ENCODE measurements at places on chromosomes 5 and 9.

DNA sequence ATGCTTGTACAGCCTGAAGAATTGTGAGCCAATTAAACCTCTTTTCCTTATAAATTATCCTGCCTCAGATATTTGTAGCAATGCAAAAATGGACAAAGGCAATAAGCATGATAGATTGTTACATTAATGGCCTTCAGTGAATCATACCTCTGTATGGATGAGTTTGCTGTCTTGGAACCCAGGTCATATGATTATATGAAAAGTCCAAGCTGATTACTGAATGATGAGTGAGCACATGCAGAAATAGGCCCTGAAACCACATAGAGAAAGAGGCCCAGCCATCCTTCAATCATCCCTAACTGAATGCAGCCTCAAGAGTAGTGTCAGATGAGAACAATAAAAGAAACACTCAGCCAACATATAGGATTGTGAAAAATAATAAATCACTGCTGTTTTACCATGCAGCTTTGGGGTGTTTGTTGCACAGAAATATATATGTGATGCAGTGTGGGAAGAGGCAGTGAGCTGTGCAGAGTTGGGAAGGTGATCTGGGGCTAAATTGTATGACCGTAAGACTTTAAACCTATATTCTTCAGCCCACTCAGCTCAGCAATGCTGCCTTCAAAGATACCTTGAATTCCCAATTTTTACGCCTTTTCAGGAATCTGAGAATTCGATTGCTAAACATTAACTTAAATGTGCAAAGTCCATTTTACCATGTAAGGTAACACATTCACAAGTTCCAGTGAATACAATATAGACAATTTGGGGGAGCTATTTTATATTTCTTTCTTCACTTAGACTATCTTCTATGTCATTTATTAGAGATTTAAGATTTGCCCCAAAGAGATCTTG lies 36.3 kb upstream of the SHISAL2B start:
- no peak for DNase-seq

DNA sequence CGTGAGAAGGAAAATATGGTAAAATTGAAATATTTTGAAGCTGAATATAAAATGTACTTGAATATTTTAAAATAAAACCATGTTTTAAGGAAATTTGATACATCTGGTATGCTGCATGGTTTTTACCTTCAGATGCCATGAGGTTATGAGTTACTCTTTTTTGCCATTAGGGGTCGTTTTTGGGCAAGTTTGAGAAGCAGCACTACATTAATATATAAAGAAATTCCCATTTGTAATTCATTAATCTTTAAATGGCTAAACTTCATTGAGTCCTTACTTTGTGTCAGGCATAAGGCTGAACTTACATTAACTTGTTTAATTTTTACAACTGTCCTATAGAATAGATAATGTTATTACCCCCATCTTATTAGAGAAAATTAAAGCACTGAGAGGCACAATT lies 152.3 kb downstream of the KDM4C start:
- DNase-seq: no peak

DNA sequence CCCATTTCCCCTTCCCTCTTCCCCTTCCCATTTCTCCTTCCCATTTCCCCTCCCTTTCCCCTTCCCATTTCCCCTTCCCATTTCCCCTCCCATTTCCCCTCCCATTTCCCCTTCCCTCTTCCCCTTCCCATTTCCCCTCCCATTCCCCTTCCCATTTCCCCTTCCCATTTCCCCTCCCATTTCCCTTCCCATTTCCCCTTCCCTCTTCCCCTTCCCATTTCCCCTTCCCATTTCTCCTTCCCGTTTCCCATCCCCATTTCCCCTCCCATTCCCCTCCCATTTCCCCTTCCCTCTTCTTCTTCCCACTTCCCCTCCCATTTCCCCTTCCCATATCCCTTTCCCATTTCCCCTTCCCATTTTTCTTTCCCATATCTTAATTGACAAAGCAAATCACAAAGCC lies 109.0 kb downstream of the OLFM1 start:
- no peak for DNase-seq

- DNase-seq: no peak
Measured at GRCh38 chr5:87400305-87400899, 12.3 kb downstream of the CCNH start.

DNA sequence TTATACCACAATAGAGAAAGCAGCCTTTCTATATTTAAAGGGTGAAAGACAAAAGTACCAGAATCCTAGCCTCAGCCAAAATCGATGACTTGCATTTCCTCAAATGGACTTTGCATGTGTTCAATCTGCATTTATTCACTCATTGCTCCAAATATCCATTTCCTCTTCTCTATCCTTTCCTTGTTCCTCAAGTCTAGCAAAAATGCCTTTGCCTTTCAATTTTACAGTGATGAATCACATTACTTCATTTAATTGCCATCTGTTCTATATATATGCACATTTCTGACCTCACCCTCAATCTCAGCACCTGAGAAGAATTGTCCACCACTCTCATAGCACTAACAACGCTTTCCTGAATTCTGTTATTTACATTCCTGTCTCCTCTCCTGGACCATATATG lies 329.5 kb downstream of the CTNND2 start:
- no peak for DNase-seq

DNA sequence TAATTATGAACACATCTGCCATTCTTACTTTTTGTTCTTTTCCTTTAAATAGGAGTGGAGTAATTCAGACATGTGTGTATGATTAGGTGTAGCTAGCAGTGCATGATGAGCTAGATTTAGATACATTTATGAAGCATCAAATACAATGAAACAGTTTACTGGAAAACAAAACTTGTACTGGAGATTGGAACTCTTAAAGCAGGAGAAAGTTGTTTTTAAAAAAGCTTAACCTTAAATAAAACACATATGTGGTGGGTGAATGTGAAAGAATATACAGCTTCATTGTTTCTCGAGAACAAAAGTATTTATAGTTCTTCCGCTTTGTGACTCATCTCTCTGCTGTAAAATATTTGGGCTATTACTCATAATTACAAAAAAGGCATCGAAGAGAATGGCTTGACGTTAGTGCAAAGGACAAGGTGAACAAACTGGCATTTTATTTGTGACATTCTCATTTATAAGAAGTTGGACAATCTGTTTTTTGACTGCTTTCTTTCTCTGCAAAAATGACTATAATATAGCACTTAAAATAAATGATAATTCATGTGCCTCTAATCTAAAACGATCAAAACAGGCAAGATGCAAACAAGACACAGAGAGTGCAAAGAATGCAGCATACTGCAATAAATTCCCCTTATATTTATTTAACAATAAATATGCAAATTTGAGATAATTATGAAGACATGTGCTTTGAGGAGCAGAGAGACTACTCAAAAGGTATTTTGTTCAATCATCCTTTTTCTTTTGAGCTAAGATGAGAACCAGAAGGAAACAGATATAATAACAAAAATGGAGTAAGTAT lies 478.8 kb downstream of the CETN3 start:
- DNase-seq: no peak

DNA sequence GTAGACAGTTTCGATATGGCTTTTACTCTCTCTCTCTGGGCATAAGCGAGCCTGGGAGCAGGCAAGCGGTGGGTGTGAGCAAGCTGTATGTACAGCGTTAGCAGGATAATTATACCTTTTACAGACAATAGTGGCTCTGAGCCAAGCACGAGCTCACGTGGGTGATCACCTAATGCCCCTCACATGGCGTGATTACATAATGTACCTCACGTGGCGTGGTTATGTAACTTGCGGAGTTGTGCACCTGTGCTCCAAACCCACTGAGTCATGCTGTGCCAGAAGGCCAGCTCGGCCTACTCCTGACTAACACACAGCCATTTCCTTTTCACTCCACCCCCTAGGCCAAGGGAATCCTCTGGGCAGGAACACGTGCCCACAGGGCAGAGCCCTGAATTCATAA lies 797.2 kb downstream of the EFNA5 start:
- DNase-seq: no peak

- DNase-seq: no peak
Measured at GRCh38 chr5:136007271-136007670, 21.5 kb upstream of the TGFBI start.

GRCh38 chr5:55681301-55681700 lies 30.8 kb downstream of the SLC38A9 start:
- DNase-seq: no peak

DNA sequence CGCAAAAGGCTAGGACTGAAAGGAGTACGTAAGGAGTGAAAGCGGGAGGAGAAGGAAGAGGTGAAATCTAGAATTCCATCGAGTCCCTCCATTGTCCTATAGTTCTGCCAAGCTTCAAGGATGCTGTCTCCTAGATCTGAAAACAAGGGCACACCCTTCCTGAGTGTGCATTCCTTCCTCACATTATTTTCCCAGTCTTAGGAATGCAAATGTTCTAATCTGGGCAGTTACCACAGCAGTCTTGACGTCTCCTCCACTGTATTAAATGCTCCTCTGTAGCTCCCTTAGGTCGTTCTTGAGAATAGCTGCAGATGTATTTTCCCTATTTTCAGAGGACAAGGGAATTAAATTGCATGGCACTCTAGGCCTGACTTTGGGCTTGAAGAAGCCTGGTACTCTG lies 127.6 kb downstream of the SLIT3 start:
- DNase-seq: no peak

- DNase-seq: no peak
Measured at GRCh38 chr5:155087036-155087435, 73.5 kb downstream of the KIF4B start.

DNA sequence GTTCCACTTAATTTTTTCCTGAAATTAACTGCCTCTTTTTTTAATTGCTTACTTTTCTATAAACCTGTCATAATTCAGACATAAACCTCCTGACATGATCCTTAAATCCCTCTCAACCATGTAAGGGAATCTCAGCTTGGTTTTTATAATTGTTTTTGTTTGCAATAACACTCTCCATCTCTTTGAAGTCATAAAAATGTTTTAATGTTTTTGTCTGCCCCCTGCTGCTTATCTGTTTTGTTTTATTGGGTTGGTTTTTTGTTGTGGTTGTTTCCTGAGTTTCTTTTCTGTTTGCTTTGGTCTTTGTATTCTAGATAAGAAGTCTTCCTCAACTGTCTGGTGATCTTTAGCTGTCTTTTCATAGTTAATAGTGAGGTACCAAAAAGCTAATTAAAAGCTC lies 142.0 kb downstream of the CDH6 start:
- DNase-seq: no peak

GRCh38 chr5:127517110-127517479 lies 345 bp upstream of the PRRC1 start:
- no peak for DNase-seq

- DNase-seq: no peak
Measured at GRCh38 chr5:100787648-100788047, 115.4 kb downstream of the ST8SIA4 start.

GRCh38 chr5:148378670-148379069 lies 5.1 kb upstream of the FBXO38 start:
- no peak for DNase-seq

DNA sequence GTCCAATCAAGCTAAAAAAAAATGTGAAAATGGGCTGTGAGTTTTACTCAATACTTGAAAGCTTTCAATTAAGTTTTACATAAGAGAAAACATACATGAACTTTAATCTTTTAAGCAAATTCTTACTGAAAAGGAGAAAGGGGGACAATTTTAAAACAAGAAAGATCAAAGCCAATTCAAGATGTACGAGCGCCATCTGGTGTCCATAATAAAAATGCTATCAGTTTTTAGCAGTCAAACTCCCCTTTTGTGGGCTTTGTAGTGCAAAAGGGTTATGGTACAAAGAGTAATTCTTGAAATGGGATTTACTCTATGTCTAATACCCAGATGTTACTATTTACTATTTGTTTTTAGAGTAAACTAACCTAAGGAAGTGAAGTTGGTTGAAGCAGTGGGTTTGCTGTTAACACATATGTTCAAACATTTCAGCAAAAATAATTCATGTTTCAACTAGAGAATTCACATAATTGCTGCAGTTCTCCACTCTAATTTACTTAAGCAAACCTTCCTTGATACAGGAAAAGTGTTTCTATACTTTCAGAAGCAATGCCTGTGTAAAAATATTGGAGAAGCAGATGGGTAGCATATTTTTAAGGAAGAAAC lies 228.2 kb upstream of the TYRP1 start:
- DNase-seq: no peak

GRCh38 chr9:95316794-95317118 lies 753 bp downstream of the FANCC start:
- no peak for DNase-seq

- no peak for DNase-seq
Measured at GRCh38 chr5:148697180-148697808, 43.0 kb upstream of the HTR4 start.

DNA sequence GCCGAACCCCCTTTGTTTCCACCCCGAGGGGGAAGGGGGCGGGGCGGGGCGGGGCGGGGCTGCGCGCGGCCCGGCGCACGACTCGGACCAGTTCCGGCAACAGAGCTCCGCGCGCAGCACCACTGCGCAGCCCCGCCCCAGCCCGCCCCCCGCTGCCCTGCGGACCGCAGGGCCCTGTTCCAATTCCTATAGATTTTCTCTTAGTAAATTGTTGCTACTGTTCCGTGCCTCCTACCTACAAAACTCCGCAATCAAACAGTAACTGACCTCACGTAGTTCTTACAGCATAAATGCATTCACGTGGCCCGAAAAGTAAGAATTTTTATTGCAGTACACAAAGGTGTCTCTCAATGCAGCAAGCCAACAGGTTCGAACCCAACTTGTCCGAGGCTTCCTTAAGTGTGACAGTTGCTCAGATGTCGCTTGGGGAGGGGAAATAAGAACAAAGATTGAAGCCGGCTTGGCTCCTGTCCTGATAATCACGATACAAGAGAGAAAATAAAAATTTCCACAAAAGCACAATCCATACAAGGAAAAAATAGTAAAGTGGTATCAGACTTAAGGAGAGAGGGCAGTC lies 1.2 kb upstream of the RNF38 start:
- DNase-seq: no peak

- no peak for DNase-seq
Measured at GRCh38 chr5:71013575-71013974, 11.6 kb downstream of the NAIP start.

DNA sequence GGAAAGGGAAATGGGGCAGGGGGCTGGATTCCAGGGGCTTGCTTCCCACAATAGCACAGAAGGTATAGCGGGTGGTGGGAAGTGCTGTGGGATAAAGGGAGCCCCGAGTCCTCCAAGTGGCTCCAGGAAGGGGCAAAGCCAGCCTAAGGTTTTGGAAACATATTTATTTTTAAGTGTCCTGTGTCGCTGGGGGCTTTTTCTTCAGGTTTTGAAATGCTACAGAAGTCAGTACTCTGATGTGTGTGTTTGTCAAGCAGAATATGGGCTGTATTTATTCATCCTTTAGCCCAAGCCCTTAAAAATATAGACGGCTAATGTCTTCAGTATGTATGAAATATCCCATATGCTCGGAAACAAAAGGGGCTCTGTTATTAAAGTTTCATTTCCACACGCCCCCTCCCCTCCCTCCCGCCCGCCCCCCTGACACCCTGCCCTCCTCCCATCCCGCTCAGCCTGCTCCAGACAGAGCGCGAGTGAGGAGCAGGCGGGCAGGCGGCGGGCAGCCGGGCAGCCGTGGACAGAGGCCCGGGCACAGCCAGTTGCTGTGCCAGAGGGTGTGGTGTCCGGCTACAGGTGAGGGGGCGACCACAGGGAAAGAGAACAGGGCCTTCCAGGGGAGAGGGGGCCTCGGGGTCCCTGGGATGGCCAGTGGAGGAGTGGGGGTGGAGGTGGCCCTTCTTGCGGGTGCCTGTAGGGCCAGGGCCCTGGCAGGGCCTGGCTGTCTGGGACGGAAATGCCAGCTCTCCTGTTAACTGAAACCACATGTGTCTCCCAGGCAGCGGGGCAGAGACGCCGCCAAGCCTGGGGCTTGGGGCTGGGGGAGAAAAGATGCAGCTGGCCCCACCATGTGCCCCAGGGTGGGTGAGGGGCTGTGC lies 39.6 kb upstream of the SYNPO start:
- no peak for DNase-seq

All from stimulated activated CD4-positive, alpha-beta T cell treated with anti-CD3 and anti-CD28 coated beads, Interleukin-4, amount 100 ng/mL, for 1 hour (primary cell).